ENCODE measurements at places on chromosomes 7 and 10.

DNA sequence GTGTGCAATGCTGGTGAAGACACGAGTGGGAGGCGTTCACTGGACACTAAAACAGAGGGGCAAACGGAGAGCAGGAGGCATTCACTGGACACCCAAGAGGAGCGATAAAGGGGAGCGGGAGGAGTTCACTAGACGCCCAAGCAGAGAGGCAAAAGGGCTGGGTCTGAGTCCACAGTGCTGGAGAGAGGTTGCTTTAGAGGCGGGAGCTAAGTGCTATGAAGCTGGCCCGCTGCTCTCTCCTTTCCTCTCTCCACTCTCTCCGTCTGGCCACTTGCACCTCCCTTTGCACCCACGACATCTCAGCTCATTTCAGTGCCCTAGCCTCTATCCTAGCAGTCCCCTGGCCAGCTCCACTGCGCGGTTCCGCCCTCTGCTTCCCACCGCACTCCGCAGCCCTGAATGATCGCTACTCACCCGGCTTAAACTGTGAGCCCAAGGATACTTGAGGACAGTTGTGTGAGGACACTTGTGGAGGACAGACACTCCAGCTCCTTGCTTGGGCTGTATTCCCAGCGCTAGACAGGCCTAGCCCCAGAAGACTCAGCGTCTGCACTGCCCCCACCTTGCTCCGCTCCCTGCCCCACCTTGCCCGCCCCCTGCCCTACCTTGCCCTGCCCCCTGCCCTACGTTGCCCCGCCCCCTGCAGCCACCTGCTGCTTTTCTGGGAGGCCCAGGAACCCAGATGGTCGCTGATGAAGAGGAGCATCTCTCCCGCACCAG is 78.8 kb upstream of the CPXM2 start:
- DNase-seq, result no peak

GRCh38 chr7:151426904-151427704 is 12.8 kb downstream of the CRYGN start:
- no peak for DNase-seq

DNA sequence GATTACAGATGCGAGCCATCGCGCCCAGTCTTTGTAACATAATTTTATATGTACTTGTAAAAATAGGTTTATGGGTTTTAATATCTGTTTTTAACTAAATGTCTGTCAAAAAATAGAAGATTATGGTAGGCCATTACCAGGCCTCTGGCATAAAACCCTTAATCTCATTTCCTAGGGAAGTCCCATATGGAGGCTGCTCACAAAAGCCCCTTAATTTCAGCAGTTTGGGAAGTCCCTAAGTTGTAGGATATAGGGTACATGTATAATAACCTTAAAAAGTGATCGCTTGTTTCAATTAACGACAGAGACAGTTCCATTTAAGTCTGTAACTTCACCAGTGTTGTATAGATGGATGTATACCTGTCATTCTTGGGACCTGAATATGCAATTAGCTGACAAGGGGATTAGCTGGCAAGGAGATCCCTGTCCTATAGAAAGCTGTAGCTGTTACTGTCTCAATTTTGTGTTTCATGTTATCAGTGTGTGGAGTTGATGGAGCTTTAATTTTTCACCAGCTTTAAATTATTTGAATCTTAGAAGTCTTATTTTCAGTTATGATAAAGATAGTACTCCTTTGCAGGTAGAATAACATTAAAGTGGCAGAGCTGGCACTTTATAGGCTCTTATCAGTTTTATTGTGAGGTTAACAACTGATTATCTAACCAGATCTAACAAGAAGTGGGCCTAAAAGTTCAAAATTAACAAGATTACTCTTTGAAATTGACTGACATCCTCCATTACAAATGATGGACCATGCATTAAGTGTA is 10.5 kb downstream of the TRIM24 start:
- no peak for DNase-seq

- DNase-seq, result no peak
These were observed 960.0 kb downstream of the DNAJB9 start for GRCh38 chr7:109529712-109530111.

- DNase-seq, result no peak
These were observed 561.7 kb downstream of the PTPRN2 start for GRCh38 chr7:158025686-158026600.

DNA sequence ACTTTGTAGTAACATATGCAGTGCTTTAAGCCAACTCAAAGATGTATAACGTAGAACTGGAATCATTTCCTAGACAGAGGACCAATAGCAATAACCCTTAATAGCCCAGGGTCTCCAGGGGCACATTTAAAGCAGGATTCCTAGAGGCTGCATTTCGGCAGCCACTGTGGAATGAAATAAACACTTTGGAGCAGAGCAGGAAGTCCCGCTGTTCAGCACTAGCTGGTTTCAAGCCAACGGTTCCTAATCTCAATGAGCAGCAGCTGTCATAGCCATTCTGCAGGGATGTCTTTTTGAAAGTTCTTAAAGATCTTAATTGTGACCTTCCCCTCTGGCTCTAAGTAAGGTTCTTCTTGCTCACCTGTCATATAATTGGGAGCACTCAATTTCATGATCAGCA is 18.4 kb upstream of the MACROH2A2 start:
- DNase-seq, result no peak

- DNase-seq, result no peak
These were observed 45.2 kb downstream of the DNAJB9 start for GRCh38 chr7:108614896-108615295.

GRCh38 chr7:262251-262572 is 27.8 kb upstream of the FOXL3 start:
- DNase-seq, result no peak

- no peak for DNase-seq
These were observed 40.5 kb upstream of the TMEM273 start for GRCh38 chr10:49228677-49229076.

GRCh38 chr10:119597405-119598186 is 832 bp upstream of the TIAL1 start:
- DNase-seq, result no peak

GRCh38 chr7:122013065-122013464 is 131.0 kb downstream of the AASS start:
- DNase-seq, result no peak

- DNase-seq, result no peak
These were observed 659.4 kb downstream of the MAGI2 start for GRCh38 chr7:78794101-78794500.

DNA sequence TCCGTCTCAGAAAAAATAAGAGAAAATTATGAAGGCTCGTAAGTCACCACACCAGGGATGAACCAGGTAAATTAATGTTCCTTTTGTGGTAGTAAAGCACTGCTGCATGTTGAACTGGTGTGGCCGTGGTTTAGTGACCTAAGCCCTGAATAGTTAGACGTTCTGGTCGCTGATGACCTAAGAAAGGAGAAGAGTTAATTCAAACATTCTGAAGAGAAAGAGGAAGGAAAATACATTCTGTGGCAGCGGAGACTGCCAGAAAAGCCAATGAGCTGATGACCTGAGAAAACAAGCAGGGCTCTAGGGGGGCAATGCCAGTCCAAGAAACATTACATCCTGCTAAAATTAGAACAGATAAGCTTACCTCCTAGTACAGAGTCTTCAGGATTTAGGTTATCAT is 17.5 kb downstream of the DNAJC9 start:
- DNase-seq, result no peak

DNA sequence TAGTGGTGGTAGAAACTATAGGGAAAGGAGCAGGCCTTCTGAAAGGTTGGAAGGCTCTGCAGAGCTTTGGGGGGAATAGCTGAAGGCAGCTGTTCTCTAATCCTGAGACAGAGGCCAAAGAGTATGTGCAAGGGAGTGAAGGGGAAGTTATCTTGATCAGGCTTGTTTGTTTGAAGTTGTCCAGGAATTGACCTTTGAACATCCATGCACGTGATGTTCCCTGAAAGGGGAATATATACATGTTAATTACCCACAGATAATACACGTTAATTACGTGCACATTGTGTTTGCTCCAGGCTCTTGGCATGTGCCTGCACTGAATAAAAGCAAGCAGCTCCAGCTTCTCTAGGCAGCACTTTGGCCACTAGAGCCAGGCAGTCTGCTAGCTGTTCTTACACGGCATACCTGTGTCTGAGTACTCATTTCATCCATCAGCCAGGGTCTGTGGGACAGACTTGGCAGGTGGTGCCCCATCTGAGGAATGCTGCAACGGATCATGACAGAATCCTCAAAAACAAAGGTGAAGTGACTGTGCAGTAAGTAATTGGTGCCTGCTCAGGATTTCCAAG is 18.0 kb upstream of the STARD3NL start:
- no peak for DNase-seq

DNA sequence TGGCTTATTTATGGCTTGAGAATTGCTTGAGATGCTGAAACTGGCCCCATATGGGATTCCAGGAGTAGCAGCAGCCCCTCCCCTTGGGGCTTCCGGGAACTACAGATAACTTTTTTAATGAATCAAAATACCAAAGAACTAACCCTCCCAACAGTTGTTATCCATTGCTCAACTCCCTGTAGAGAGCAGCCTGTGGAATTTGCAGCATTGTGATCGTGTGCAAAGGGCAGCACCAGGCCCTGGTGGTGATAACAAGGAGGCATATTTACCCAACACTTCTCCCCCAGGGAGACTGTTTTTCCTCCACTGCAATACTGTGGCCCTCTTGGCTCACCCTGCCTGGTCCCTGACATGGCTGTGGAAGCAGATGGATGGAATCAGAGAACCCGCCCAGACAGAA is 196.2 kb downstream of the PLXNA4 start:
- no peak for DNase-seq

GRCh38 chr10:75302029-75302428 is 66.3 kb upstream of the COMTD1 start:
- no peak for DNase-seq

- DNase-seq, result no peak
These were observed 64.7 kb upstream of the ECHDC3 start for GRCh38 chr10:11677480-11677879.

DNA sequence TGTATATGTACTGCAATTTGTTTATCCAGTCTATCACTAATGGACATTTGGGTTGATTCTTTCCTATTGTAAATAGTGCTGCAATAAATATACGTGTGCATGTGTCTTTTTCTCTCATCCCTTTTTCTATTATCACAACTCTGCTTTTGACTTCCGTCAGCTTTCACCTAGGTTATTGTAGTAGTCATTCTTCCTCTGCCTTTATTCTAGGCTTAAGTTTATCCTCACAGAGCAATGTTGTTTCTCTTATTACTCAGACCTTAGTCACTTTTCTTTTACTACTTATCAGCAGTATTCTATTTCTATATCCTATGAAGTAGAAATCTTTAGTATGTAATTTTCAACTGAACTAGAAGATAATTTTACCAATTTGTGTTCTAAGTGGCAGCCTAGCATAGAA is 175.3 kb upstream of the SEMA3E start:
- no peak for DNase-seq

GRCh38 chr7:45921699-45922519 is 837 bp upstream of the IGFBP3 start:
- DNase-seq, result no peak

- no peak for DNase-seq
These were observed 247.3 kb upstream of the HPS1 start for GRCh38 chr10:98694014-98694413.

DNA sequence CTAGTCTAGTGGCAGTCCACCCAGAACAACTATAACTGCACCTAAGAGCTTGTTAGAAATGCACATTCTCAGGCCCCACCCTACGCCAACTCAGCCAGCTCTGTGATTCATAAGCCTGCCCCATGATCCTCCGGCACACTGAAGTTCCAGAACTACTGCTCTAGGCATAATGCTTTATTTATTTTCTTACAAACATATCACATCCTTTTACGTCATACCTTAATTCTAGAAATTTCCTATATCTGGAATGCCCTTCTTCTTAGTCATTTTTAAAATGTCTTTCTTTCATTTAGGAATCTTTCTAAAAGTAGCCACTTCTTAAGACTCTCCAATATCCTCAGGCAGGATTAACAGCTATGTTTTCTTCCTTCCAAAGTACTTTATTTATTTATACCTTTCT is 480.1 kb downstream of the INHBA start:
- DNase-seq, result no peak

DNA sequence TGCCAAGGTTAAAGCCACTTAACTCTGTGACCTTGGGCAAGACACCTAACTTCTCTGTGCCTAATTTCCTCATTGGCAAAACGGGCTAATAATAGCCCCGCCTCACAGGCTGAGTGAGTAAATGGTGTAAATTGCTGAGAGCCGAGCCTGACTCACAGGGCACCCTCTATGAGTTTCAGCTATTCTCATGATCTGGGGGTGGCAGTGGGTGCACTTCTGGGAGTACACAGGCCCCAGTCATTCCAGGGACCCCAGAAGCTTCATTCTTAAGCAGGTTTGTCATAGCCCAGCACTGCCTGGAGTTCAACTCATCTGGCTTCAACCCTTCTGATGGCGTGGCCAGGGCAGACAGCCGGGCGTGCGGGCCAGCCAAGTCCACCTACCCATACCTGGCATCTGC is 137.2 kb downstream of the GRID1 start:
- DNase-seq, result no peak

GRCh38 chr10:78464118-78464855 is 430.6 kb downstream of the RPS24 start:
- no peak for DNase-seq

- no peak for DNase-seq
These were observed 331.1 kb downstream of the KIF20B start for GRCh38 chr10:90032519-90032918.

DNA sequence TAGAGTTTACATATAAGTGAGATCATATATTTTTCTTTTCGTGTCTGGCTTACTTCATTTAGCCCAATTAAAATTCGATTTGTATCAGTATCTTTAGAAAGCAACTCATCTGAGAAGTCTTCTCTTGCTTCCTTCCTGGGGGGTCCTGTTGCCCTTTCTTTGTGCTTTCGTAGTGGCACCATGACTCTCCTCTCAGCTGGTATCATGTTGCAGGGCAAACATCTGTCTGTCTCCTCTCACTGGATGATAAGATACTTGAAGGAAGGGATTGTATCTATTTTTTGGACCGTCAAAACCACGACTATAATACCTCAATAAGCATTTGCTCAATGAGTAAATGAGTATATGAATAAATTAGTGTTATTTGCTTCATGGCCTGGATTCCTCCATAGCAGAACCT is 382.5 kb upstream of the SORCS1 start:
- no peak for DNase-seq

GRCh38 chr10:15253951-15254807 is 85.7 kb upstream of the NMT2 start:
- no peak for DNase-seq

DNA sequence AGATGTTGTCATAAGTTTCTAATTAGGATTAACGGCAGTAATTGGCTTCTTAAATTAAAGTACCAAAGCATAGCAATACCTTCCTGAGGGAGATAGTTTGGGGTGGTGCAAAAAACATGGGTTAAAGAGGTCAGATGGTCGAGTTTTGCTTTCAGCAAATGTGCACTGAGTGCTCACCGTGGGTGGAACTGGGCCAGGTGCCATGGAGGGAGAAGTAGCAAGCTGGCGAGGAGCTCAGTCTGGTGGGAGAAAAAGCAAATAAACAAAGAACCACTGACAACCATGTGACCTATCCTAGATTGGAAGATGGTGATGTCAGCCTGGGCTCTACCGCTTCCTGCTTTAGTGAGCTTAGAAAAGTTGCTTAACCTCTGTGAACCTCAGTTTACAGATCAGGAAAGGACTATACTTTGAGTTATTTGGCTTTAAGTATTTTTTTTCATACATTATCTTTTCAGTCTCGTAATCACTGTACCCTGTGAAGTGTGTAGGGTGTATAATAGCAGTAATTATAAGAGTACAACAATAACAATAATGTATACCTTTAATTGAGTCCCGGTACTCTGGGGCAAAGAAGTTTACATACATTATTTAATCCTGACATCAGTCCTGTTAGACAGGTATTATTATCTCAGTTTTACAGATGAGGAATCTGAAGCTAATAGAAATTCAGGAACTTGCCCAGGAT is 69.0 kb upstream of the PDCD4 start:
- DNase-seq, result no peak

- no peak for DNase-seq
These were observed 45.8 kb upstream of the PLXNA4 start for GRCh38 chr7:132622081-132622480.
